ENCODE measurements at places on chromosomes 16 and 17. TPM values are rescaled to one million over a fixed set of nuclear protein-coding genes. Genes with fewer than 3 reads are reported as not detected.

Gene KRT33A
- total RNA-seq, result not detected

Gene AMDHD2
- 60.7 TPM for total RNA-seq

Gene SPNS2
- 0.25 TPM for total RNA-seq

Gene SRL
- not detected for total RNA-seq

Gene CCDC144A
- total RNA-seq, result 6.5 TPM

Gene HBA2
- not detected for total RNA-seq

- H3K36me3 ChIP-seq, result no peaks in the 10 kb centered on the region
- H3K4me3 ChIP-seq, result no peak overlapping the region
- no peak for DNase-seq
- no peak overlapping the region for H3K27ac ChIP-seq
Observed at GRCh38 chr16:2902337-2903130, 9.2 kb upstream of the FLYWCH1 start.

GRCh38 chr17:45307290-45308015 lies 9.4 kb downstream of the MAP3K14 start:
- no peaks in the 10 kb centered on the region for H3K27me3 ChIP-seq
- peak overlapping the region; percentile 91 for H3K27ac ChIP-seq
- H3K36me3 ChIP-seq, result peaks cover 58% of the 10 kb centered on the region
- peak; percentile 61 for DNase-seq

GRCh38 chr17:21452377-21453143 lies 76.4 kb downstream of the KCNJ12 start:
- DNase-seq, result peak; percentile 45
- H3K27me3 ChIP-seq, result peaks cover 18% of the 10 kb centered on the region
- no peak overlapping the region for H3K27ac ChIP-seq
- H3K4me3 ChIP-seq, result no peak overlapping the region

GRCh38 chr16:4081521-4082021 lies 34.7 kb downstream of the ADCY9 start:
- no peak overlapping the region for H3K27ac ChIP-seq
- no peaks in the 10 kb centered on the region for H3K27me3 ChIP-seq
- DNase-seq, result peak; percentile 40
- H3K36me3 ChIP-seq, result peaks cover 18% of the 10 kb centered on the region
- H3K4me1 ChIP-seq, result peaks cover 53% of the 10 kb centered on the region
- H3K4me3 ChIP-seq, result peak overlapping the region; percentile 19

- DNase-seq, result no peak
- no peak overlapping the region for H3K27ac ChIP-seq
- H3K27me3 ChIP-seq, result no peaks in the 10 kb centered on the region
- H3K36me3 ChIP-seq, result peaks cover 39% of the 10 kb centered on the region
Observed at GRCh38 chr16:56758930-56759329, 29.0 kb downstream of the NUP93 start.

DNA sequence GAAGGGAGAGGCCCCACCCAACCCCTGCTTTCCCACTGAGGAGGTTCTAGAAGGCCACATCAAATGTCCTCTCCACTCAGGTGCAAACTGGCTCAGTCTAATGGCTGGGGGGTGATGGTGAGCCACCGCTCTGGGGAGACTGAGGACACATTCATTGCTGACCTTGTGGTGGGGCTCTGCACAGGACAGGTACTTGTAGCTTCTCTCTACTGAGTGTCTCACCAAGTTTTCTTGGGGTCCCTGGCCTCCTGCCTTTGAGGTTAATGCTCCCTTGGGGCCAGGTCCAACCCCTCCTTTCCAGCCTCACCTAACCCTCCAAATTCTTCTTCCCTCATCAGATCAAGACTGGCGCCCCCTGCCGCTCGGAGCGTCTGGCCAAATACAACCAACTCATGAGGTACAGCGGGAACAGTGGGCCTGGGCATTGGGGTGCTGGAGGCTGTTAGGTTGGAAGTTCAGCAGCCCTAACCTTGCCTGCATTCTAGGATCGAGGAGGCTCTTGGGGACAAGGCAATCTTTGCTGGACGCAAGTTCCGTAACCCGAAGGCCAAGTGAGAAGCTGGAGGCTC lies 5.7 kb downstream of the ENO3 start:
- peak; percentile 54 for DNase-seq
- H3K36me3 ChIP-seq, result peaks cover 26% of the 10 kb centered on the region
- H3K4me1 ChIP-seq, result peaks cover 15% of the 10 kb centered on the region
- peak overlapping the region; percentile 12 for H3K27ac ChIP-seq
- H3K27me3 ChIP-seq, result no peaks in the 10 kb centered on the region
- no peak overlapping the region for H3K4me3 ChIP-seq

GRCh38 chr16:83541231-83541630 lies 266.5 kb upstream of the HSBP1 start:
- H3K27me3 ChIP-seq, result no peaks in the 10 kb centered on the region
- H3K4me3 ChIP-seq, result no peak overlapping the region
- no peaks in the 10 kb centered on the region for H3K36me3 ChIP-seq
- no peaks in the 10 kb centered on the region for H3K4me1 ChIP-seq
- no peak for DNase-seq
- no peak overlapping the region for H3K27ac ChIP-seq

DNA sequence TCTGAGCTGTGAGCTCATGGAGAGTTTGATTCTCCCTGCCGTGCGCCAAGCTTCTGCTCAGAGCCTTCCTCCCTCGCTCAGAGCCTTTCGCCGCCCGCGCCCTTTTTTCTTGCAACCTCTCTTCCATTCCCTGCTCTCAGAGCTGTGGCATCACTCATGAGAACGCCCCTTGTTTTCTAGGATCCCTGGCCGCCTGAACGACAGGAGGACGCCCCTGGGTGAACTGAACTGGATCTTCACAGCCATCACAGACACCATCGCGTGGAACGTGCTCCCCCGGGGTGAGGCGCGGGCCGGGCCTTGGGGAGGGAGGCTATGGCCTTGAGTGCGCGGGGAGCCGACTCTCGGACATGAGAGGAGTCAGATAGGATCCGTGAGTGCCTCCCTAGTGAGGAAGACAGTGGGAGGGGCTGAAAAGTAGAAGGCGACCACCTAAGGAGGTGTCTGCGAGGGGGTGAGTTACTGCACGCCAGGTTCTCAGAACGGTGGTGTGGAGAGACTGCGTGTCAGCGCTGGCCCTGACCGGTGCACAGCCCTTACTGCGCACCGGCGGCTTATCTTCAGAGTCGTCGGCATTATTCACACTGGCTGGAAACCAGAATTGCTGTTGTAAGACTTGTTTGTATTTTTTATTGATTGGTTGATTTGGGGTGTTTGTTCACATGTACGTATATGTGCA lies 169.5 kb upstream of the CHMP6 start:
- peaks cover 71% of the 10 kb centered on the region for H3K36me3 ChIP-seq
- no peak overlapping the region for H3K4me3 ChIP-seq
- no peak for DNase-seq
- H3K27me3 ChIP-seq, result no peaks in the 10 kb centered on the region
- H3K4me1 ChIP-seq, result peaks cover 79% of the 10 kb centered on the region
- H3K27ac ChIP-seq, result no peak overlapping the region

DNA sequence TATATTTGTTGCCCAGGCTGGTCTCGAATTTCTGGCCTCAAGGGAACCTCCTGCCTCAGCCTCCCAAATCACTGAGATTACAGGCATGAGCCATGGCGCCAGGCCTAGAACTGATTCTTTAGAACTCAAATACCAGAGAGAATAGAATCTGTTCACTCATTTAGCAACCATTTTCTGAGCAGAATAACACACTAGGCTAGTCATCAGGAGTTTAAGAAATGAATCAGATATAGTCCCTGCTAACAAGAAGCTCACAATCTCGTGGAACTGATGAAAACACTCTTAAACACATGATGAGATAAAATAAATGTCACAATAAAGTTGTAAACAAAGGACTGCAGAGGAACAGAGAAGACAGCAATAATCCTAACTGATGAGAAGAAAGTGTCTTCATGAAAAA lies 55.8 kb upstream of the ADCY9 start:
- no peaks in the 10 kb centered on the region for H3K36me3 ChIP-seq
- peaks cover 5% of the 10 kb centered on the region for H3K27me3 ChIP-seq
- H3K27ac ChIP-seq, result no peak overlapping the region
- H3K4me3 ChIP-seq, result no peak overlapping the region

DNA sequence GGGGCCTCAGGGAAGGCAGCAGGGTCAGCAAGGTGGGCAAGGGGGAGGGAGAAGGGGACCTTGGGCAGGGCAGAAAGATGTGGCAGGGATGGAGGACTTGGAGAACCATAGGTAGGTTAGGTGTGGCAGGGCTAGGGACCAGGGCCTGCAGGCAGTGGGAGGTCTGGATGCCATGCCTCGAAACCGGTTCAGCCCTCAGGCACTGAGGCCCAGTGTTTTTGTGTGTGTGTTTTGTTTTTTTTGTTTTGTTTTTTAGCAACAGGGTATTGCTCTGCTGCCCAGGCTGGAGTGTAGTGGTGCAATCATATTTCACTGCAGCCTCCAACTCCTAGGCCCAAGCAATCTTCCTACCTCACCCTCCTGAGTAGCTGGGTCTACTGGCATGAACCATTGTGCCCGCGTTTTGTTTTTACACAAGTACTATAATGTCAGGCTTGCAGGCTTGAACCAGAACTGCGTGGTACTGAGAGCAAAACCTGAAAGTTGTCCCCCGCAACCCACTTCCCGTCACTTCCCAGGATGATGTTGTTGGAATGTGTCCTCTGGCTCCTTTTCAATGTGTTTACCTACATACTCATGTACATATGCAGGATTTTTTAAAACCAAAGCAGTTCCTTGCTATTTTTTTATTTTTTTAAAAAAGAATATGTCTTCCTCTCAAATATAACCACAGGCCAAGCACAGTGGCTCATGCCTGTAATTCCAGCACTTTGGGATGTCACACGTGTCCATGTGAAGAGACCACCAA lies 12.4 kb downstream of the ODAD4 start:
- H3K27me3 ChIP-seq, result peaks cover 4% of the 10 kb centered on the region
- H3K4me1 ChIP-seq, result no peaks in the 10 kb centered on the region
- no peaks in the 10 kb centered on the region for H3K36me3 ChIP-seq
- no peak overlapping the region for H3K27ac ChIP-seq
- DNase-seq, result no peak

- H3K36me3 ChIP-seq, result peaks cover 11% of the 10 kb centered on the region
- peak within 1 kb of the TSS; percentile 80 for H3K4me3 ChIP-seq
- H3K4me1 ChIP-seq, result peaks cover 41% of the 10 kb centered on the region
- H3K27me3 ChIP-seq, result peaks cover 16% of the 10 kb centered on the region
- DNase-seq, result peak; percentile 76
Observed at GRCh38 chr16:4116325-4117249, at the start of gene ADCY9. Gene ADCY9, minus strand, starts transcription at chr16:4116442. Its CDS starts 1,000 bp downstream, at chr16:4115442.

DNA sequence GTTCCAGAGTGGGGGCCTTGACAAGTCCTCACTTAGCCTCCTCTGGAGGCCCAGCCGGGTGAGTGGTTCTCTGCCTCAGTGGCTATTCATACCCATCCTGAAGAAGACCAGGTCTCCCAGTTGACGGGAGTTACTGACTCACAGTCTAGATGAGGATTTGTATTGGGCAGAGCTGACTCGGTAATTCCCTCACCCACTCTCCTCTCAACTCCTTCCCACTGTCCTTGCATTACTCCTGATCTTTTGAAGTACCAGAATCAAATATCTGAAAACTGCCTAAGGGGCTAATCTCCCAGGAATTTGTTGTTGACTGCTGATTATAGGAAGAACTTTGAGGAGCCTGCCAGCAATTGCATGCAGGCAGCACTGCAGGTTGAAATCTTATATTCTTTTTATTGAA lies 14.2 kb downstream of the SAP30BP start:
- no peak overlapping the region for H3K4me3 ChIP-seq
- no peak for DNase-seq
- H3K27ac ChIP-seq, result no peak overlapping the region
- peaks cover 3% of the 10 kb centered on the region for H3K36me3 ChIP-seq
- no peaks in the 10 kb centered on the region for H3K27me3 ChIP-seq

DNA sequence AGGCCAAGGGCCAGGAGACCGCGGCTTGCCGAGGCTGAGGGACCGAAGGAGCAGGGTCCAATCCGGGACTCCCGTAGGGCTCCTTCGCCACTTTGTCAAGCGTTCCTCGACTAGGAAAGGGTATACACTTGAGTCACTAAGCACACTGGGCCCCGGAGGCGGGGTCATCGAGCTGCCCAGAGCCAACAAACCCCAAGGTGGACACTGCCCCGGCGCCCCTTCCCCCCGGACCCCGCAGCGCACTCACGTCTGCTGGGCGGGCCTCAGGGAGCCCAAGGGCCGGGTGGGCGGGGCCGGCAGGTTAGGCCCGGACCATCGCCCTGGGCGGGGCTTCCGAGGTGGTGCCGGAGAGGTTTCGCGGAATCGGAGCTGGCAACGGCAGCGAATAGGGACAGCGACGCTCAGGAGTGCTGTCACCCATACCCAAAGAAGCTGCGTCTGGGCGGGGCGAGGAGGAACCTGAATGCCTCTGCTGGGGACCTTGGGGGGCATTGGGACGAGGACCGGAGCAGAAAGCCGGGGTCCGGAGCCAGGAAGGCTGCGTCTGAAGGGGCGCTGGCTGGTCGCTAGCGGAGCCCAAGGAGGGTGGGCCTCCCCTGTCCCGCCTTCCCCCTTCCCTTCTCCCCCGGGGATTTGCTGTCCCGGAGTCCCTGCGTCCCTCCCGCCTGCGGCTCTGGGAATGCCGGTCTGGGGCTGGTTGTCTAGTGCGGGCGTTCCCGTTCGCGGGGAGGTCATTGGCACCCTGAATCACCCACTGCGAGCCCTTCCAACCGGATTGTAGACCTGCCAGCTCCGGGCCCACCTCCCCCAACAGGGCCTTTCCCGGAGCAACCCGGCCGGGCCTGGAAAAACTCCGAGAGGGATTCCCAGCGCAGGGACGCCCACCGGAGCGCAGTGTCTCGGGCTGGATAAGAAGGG lies 118.2 kb upstream of the SMURF2 start:
- DNase-seq, result peak; percentile 86
- peak overlapping the region; percentile 75 for H3K4me3 ChIP-seq
- peaks cover 16% of the 10 kb centered on the region for H3K27me3 ChIP-seq
- peak overlapping the region; percentile 68 for H3K27ac ChIP-seq

DNA sequence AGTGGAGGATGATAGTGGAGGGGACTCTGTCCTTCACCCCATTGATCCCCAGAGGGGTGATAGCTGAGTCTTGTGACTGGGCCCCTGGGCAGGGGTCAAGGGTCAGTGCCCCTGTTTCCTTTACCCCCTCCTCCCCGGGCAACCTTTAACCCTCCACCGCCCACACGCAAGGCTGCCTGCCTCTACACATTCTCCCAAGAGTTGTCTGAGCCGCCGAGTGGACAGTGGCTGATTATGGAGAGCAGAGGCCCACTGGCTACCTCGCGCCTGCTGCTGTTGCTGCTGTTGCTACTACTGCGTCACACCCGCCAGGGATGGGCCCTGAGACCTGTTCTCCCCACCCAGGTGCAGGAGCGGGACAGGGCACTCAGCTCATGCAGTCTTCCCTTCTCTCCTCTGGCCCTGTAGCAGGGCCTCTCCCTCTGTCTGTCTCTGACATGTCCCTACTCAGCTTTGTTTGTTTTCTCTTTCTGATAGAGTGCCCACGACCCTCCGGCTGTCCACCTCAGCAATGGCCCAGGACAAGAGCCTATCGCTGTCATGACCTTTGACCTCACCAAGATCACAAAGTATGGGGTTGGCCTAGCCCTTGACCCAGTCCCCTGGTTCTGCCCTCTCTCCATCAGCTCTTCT lies at the start of gene SHBG:
Gene SHBG (plus strand): TSS at position 197 of the 633 bp plus-strand sequence. CDS start 38 bp downstream, at position 235.
- peaks cover 4% of the 10 kb centered on the region for H3K36me3 ChIP-seq
- H3K4me1 ChIP-seq, result peaks cover 16% of the 10 kb centered on the region
- no peak within 1 kb of the TSS for H3K27ac ChIP-seq

DNA sequence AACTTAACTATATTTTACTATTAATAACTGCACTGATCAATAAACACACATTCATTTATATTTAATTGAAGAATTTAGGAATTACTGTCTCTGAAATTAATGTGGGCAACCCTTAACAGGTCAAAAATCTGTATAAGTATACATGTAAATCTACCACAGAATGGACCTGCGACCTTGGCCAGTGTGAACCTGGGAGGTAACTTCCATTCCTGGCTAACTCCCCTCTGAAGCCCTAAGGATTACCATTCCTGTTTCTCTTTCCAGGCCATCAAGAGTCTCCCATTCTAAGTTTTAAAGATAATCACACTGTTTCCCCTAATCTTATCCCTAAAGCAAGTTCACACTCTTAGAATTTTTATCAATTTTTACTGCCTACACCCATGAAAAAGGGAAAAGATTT lies 58.1 kb downstream of the SMURF2 start:
- peaks cover 29% of the 10 kb centered on the region for H3K4me1 ChIP-seq
- peaks cover 4% of the 10 kb centered on the region for H3K36me3 ChIP-seq
- H3K4me3 ChIP-seq, result no peak overlapping the region
- no peak for DNase-seq

All from activated CD4-positive, alpha-beta T cell treated with anti-CD3 and anti-CD28 coated beads, Interleukin-2, amount 10 ng/mL, durations not matched to agents 7 days and 5 days (primary cell).